H7 (cell line): ENCODE measurements at places on chromosomes 2 and 18.

- no peak for DNase-seq
These were observed 10.2 kb downstream of the DSG4 start for GRCh38 chr18:31386741-31387140.

- DNase-seq, result no peak
These were observed 190.5 kb downstream of the ALPK2 start for GRCh38 chr18:58438161-58438957.

GRCh38 chr2:28335666-28336065 is 57.0 kb upstream of the FOSL2 start:
- no peak for DNase-seq

GRCh38 chr18:38565513-38565912 is 999.9 kb upstream of the CELF4 start:
- no peak for DNase-seq

DNA sequence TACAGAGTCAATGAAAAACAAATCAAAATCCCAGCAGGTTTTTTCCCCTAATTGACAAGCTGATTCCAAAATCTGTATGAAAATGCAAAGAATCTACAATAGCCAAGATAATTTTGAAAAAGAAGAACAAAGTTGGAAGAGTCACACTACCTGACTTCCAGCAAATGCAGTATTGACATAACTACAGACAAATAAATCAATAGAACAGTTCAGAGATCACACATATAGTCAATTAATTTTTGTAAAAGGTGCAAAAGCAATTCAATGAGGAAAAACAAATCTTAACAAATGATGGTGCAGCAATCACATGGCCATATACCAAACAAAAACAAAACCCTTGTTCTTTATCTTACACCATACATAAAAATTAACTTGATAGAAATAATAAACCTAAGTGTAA is 74.6 kb upstream of the ST8SIA5 start:
- no peak for DNase-seq

- no peak for DNase-seq
These were observed 40.1 kb upstream of the PTH2R start for GRCh38 chr2:208366215-208367127.

- no peak for DNase-seq
These were observed 120.1 kb downstream of the NEB start for GRCh38 chr2:151614159-151614558.

DNA sequence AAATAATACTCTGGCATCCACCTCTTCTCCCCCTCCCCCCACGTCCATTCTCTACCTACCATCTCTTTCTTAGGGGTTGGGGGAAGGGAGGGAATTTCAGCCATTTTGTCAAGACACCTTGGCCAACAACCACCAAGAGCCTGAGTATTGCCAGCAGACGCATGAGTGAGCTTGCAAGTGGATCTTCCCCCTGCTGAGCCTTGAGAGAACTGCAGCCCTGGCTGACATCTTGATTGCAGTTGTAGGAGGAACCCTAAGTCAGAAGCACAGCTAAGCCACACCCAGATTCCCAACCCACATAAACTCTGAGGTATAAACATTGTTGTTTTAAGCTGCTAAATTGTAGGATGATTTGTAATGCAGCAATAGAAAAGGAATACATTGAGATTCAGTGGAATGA is 165.6 kb downstream of the TMEFF2 start:
- no peak for DNase-seq

GRCh38 chr18:25830787-25831186 is 259.6 kb downstream of the SS18 start:
- DNase-seq, result no peak

DNA sequence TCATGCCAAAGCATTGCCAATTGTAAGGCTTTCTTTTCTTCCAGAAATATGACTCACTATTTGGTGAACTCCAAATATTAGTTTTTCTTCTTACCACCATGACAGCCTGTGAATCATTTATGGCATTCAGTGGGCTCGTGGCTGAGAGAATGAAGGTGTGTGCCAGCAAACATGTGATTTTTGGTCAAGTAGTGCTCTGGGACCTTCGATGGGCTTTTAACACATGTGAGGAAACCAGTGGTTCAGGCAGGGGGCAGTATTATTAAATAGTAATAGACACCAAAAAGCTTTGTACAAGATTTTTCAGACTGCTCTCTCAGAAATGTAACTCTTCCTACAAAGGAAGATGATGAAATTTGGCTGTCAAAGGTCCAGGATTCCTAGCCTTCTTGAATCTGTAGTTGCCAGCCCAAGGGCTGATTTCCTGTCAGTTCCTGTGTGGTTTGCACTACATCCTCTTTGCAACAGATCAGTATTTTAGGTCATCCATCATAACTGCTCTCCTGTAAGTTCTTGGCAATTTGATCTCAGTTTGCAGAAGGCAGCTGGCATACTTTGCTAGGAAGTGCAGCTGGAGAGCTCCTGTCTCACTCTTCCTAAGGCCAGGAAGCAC is 64.3 kb downstream of the BABAM2 start:
- DNase-seq, result no peak

DNA sequence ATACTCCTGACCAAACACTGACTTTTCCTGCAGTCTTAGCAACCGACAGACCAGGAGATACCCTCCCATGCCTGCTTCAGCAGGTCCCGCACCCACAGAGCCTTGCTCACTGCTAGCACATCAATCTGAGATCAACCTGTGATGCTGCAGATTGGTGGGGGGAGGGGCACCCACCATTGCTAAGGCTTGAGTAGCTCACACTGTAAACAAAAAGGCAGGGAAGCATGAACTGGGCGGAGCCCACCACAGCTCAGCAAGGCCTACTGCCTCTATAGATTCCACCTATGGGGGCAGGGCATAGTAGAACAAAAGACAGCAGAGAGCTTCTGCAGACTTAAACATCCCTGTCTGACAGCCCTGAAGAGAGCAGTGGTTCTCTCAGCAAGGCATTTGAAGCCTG is 109.7 kb downstream of the SP100 start:
- DNase-seq, result no peak
